ENCODE measurements at places on chromosomes 1 and 21.
A peak's percentile ranks its signal among the peaks of the same experiment; 100 is the strongest.

DNA sequence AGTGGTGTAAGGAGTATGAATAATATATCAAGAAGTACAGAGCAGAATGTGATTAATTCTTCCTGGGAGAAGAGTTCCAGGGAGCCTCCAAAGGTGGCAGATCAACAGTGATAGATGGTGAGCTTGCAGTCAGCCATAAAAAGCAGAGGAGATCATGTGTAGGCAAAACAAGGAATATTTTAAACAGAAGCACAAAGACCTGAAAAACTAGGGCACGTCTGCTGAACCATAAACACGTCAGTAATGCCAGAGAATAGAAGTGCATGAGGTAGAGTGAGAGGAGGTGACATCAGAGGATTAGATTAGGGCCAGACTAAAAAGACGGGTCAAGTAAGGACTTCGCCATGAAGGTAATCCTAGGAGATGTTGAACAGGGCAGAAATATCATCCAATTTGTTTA is 151.8 kb downstream of the EIF4G3 start:
- no peak for DNase-seq
- peaks cover 9% of the 10 kb centered on the region for H3K4me1 ChIP-seq
- H3K4me3 ChIP-seq: no peak overlapping the region
- no peak overlapping the region for H3K27ac ChIP-seq
- no peaks in the 10 kb centered on the region for H3K36me3 ChIP-seq

GRCh38 chr21:44059710-44060109 is 47.5 kb upstream of the PWP2 start:
- no peak overlapping the region for H3K27ac ChIP-seq
- DNase-seq: no peak
- no peaks in the 10 kb centered on the region for H3K27me3 ChIP-seq
- H3K36me3 ChIP-seq: peaks cover 48% of the 10 kb centered on the region
- H3K4me1 ChIP-seq: peaks cover 3% of the 10 kb centered on the region

DNA sequence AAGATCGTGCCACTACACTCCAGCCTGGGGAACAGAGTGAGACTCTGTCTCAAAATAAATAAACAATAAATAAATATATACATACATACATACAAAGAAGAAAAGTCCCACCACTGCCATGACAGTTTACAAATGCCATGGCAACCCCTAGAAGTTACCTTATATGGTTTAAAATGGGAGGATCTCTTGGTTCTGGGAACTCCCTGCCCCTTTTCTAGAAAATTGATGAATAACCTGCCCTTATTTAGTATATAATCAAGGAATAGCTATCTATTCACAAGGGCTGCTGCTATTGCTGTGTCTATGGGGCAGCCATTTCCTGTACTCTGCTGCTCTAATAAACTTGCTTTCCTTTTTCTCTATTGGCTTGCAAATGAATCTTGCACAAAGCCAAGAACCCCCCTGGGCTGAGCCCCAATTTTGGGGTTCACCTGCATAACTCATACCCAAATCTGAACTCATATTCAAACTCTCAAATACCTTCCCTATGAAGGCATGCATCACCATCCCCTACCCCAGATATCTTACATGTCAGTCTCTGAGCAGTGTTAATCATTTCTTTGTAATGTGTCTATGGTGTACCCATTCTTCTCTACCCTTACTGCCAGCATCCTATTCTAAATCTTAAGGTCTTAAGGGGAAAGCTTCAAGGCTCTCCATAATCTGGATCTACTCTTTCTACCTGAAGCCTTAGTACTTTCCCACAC is 9.0 kb downstream of the GON4L start:
- DNase-seq: no peak
- H3K27ac ChIP-seq: no peak overlapping the region
- peaks cover 2% of the 10 kb centered on the region for H3K4me1 ChIP-seq

GRCh38 chr1:41118645-41119044 is 97.1 kb upstream of the SLFNL1 start:
- H3K4me3 ChIP-seq: no peak overlapping the region
- H3K4me1 ChIP-seq: peaks cover 5% of the 10 kb centered on the region
- no peaks in the 10 kb centered on the region for H3K27me3 ChIP-seq
- H3K27ac ChIP-seq: no peak overlapping the region

DNA sequence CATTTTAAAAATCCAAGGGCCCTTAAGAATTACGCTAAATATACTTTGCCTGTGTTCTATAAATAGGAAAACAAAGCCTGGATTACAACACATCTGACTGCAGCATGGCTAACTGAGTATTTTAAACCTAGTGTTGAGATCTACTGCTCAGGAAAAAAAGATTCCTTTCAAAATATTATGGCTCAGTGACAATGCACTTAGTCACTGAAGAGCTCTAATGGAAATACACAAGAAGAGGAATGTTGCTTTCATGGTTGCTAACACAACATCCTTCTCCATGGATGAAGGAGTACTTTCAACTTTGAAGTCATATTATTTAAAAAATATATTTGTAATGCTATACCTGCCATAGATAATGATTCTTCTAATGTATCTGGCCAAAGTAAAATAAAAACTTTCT is 248.3 kb upstream of the NEGR1 start:
- no peak for DNase-seq
- no peaks in the 10 kb centered on the region for H3K27me3 ChIP-seq
- no peak overlapping the region for H3K4me3 ChIP-seq
- H3K36me3 ChIP-seq: no peaks in the 10 kb centered on the region

- no peaks in the 10 kb centered on the region for H3K36me3 ChIP-seq
- H3K4me3 ChIP-seq: no peak overlapping the region
- DNase-seq: no peak
- no peaks in the 10 kb centered on the region for H3K4me1 ChIP-seq
Measured at GRCh38 chr1:83762039-83762365, 236.9 kb downstream of the TTLL7 start.

- H3K36me3 ChIP-seq: peaks cover 10% of the 10 kb centered on the region
- no peak overlapping the region for H3K4me3 ChIP-seq
- H3K27me3 ChIP-seq: no peaks in the 10 kb centered on the region
- no peak overlapping the region for H3K27ac ChIP-seq
Measured at GRCh38 chr21:46379105-46379504, 55.1 kb downstream of the PCNT start.

DNA sequence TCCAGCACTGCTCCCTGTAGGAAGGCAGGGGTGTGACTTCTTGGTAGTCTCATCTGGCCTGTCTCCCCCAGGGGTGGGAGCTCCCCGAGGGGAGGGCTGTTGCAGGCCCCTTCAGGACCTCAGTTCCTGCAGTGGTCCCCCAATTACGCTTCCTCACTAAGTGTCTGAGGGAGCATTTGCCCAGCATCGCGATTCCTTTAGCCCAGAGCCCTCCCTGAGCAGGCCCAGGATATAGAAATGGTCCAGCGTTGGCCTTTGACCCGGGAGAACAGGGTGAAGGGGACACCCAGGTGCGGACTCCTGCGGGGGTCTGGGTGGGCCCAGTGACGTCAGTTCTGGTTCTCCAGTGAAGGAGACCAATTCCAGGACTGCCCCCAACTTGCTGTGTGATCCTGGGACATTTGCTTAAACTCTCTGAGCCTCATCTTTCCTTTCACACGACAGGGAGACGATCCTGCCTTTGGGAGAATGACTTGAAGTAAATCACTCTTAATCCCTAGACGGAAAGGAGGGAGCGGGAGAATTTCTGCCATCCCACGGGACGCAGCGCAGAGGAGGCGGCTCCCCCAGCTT is 32.6 kb upstream of the BTG2 start:
- no peak for DNase-seq
- no peak overlapping the region for H3K4me3 ChIP-seq
- no peaks in the 10 kb centered on the region for H3K27me3 ChIP-seq
- no peak overlapping the region for H3K27ac ChIP-seq

- peaks cover 22% of the 10 kb centered on the region for H3K27me3 ChIP-seq
- no peak overlapping the region for H3K4me3 ChIP-seq
- H3K4me1 ChIP-seq: no peaks in the 10 kb centered on the region
- H3K27ac ChIP-seq: no peak overlapping the region
Measured at GRCh38 chr1:93433407-93433961, 14.4 kb upstream of the FNBP1L start.

DNA sequence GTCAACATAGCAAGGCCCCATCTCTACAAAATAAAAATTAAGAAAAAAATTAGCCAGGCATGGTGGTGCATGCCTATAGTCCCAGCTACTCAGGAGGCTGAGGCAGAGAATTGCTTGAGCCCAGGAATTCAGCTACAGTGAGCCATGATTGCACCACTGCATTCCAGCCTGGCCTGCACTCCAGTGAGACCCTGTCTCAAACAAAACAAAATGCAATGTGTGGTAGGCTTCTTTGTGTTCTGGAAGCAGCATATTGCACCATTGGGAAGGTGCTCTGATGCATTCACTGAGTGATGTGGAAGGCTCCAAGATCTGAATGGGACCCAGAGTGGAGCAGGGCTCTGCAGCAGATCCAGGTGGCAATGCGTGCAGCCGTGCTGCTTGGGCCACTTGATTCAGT is 99.6 kb upstream of the COG2 start:
- no peaks in the 10 kb centered on the region for H3K27me3 ChIP-seq
- H3K27ac ChIP-seq: no peak overlapping the region
- no peak for DNase-seq
- H3K36me3 ChIP-seq: no peaks in the 10 kb centered on the region
- H3K4me3 ChIP-seq: no peak overlapping the region

GRCh38 chr21:25496825-25497482 is 110.3 kb downstream of the MRPL39 start:
- DNase-seq: peak; percentile 77
- H3K27ac ChIP-seq: no peak overlapping the region
- no peaks in the 10 kb centered on the region for H3K27me3 ChIP-seq
- H3K4me3 ChIP-seq: no peak overlapping the region

DNA sequence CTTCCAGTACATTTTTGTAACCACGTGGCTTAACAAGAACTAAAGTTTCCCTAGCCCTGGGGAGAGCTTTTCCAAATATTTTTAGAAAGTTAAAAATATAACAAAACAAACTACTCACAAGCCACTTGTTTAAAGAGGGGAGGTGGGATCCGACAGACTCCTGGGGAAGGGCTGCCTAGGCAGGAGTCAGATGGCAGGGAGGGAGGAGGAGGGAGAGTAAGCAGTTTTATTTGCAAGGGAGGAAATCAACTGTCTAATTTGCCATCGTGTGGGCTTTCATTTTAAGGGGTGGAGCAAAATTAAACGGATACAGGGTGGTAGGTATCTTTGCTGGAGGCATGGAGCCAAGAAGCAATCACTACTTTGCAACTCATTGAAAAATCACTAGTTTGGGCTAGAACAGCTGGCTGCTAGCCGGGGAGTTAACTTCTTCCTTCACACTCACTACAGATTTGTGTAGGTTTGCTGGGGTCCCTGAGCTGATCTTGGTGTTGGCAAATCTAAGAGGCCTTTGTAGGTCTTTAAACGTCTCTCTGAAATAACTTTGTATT is 8.8 kb downstream of the BARHL2 start:
- no peak for DNase-seq
- H3K36me3 ChIP-seq: no peaks in the 10 kb centered on the region
- no peaks in the 10 kb centered on the region for H3K4me1 ChIP-seq

- peaks cover 3% of the 10 kb centered on the region for H3K4me1 ChIP-seq
- DNase-seq: peak; percentile 39
- peak overlapping the region; percentile 81 for H3K4me3 ChIP-seq
- H3K27ac ChIP-seq: no peak overlapping the region
- no peaks in the 10 kb centered on the region for H3K36me3 ChIP-seq
- H3K27me3 ChIP-seq: peaks cover 32% of the 10 kb centered on the region
Measured at GRCh38 chr1:228646717-228647522, 88.4 kb upstream of the RHOU start.

DNA sequence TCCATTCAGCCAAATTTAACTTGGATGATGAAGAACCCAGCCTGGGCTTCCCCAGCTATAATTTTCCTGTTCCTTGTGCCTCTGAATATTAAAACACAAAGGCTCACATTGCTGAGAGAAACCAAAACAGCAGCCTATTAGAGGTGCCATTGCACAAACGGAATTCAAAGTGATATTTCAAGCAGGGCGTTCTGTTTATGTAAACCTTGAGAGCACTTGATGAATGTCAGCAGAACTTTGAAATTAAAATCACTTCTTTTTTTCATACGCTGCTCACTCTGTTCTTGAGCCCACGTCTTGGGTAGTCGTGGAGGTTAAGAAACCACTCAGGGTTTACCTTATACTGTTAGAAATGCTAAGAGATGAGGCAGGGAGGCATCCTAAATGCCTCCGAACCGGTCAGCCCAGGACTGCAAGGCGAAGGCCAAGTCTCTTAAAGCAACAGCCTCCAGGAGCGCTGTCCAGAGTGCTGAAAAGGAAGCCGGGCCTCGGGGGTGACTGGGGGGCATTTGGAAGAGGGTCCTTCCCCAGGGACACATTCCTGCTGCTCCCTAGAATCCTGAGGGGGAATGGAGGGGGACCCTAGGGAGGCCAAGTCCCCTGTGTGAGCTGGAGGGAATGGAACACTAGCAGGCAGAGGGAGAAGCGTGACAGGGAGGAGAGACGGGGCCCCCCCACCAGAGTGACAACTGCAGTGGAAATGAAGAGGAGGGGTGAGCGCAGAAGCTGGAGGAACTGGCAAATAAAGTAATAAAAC is 154.8 kb upstream of the VAMP3 start:
- H3K36me3 ChIP-seq: no peaks in the 10 kb centered on the region
- no peak overlapping the region for H3K4me3 ChIP-seq
- peaks cover 10% of the 10 kb centered on the region for H3K27me3 ChIP-seq
- H3K27ac ChIP-seq: no peak overlapping the region
- no peaks in the 10 kb centered on the region for H3K4me1 ChIP-seq

DNA sequence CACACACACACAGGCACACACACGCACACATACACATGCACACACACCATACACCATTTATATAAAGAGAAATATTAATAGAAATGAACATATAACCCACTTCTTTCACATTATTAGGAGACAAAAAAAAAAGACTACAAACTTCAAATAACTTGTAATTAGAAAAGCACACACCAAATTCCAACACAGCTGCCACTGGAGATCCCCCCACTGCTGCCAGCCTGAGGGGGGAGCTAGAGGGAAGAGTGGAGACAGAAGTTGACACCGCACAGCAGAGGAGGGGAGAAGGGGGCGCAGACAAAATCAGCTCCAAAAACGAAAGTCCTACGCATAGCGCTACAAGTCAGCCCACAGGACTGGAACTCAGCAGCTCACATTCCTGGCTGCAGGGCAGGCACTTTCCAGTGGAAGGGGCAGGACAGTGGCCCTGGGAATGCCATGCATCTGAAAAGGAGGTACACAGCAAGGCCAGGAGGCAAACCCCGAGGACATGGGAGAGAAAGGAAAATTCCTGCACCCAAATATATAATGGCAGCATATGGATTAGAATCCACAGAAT is 36.5 kb downstream of the LGALS8 start:
- DNase-seq: no peak
- peaks cover 51% of the 10 kb centered on the region for H3K36me3 ChIP-seq
- no peak overlapping the region for H3K4me3 ChIP-seq
- H3K4me1 ChIP-seq: no peaks in the 10 kb centered on the region
- no peaks in the 10 kb centered on the region for H3K27me3 ChIP-seq

GRCh38 chr1:174726167-174726879 is 273.4 kb upstream of the CACYBP start:
- no peaks in the 10 kb centered on the region for H3K36me3 ChIP-seq
- H3K27me3 ChIP-seq: no peaks in the 10 kb centered on the region
- H3K4me3 ChIP-seq: no peak overlapping the region
- DNase-seq: peak; percentile 55
- no peaks in the 10 kb centered on the region for H3K4me1 ChIP-seq

Data from IMR-90 (cell line).